DMS79 (cell line): ENCODE measurements at places on chromosomes 11 and 22.

GRCh38 chr22:37377927-37378326 lies 49.4 kb downstream of the ELFN2 start:
- DNase-seq = no peak

DNA sequence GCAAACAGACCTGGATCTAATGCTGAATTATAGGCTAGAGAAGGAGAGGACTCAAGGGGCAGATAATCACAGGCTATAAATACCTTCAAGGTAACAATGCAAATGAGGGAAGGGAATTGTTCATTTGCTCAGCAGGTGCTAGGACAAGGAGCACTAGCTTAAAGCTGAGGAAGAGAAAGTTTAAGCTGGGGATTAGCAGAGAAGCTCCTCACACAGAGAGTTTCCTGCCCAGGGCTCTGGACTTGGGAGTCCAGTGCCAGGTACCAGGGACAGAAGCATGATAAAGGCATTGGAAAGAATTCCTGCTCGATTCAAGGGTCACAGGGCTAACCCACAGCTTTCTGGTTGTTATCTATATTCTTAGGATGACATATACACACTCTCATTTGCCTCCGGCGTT lies 509.9 kb downstream of the NTM start:
- no peak for DNase-seq

DNA sequence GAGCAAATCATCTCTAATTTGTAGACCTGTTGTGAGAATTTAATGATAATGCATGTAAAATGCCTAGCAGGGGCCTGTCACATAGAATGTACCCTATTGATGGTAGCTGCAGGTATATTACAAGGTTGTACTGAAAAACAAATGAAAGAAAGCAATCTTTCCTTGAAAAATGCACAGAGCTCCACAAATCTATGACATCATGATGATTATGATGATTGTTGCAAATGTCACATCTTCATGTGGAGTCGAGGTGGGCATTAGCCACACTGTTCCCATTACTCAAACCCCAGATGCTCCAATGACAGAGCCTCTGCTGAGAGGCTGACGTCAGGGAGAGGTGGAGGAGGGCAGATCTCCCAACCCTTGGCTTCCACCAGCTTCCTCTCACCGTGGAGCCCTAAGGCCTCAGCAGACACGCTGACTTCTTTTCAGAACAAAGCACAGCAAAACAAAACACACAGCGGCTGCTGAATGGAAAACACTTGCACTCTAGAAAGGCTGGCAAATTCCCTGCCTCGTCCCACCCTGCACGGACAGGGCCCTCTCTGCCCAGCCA lies 298.3 kb downstream of the KIRREL3 start:
- no peak for DNase-seq

GRCh38 chr11:100741866-100742625 lies 55.0 kb downstream of the ARHGAP42 start:
- no peak for DNase-seq

DNA sequence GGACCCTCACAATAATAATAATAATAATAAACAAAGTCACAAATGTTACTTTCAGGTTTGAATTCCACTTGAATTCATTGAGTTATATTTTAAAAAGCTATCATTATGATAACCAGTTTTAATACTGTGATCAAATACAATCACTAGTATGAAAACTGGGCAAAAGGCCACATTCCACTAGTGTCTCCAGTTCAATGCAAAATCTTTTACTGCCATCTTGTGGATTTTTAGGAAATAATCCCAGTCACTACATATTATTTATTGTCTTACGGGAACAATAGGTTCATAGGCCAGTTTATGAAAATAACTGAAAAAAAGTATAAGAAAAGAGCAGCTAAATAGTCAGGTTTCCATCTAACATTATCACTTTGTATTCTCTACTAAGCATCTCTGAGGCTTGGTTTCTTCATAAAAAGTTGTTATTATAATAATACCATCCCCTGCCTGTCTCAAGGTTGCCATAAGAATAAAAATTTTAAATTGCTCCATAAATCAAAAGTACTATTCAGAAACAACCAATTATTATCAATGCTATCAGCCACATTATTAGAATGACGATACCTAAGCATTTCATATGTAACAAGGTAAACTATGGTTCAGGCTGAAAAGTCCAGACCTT lies 533.9 kb upstream of the CCDC90B start:
- DNase-seq = peak; percentile 2

GRCh38 chr11:119571311-119571710 lies 148.3 kb upstream of the THY1 start:
- DNase-seq = peak; percentile 93

DNA sequence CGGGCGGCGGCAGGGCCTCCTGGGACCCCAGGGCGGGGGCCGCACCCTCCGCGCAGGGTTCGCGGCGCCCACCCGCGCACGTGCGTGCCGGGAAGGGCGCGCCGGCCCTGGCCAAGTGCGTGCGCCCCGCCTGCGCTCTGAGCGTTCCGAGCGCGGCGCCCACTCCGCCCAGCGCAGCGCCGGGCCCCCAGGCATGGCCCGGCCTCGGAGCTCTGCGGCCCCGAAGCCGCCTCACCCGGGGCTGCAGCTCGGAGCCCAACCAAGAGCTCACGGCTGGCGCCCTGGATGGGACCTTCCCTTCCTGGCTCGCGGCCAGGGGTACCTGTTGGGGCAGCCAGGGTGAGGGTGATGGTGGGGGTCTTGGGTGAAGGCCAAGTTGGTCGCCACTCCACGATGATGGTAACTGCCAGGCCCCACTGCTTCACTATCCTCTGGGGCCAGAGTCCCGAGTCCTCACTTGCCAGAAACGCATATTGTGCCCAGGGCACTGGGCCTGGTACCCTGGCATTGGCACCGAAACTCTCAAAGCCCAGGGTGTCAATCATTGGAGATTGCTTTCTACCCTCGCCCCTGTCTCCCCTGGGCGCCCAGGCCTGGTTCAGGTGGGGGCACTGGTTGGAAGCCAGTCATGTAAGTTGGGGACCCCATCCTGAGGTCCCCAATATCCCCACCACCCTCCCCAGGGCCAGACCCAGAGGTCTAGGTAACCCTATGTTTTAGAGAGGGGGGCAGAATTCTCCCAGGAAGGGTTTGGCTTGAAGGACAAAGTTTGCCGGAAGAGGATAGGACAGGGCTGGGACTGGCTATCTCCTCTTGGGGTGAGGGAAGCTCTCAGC lies 882 bp downstream of the ANO1 start:
- no peak for DNase-seq

GRCh38 chr11:58576887-58577471 lies 1.3 kb upstream of the LPXN start:
- no peak for DNase-seq

- DNase-seq = no peak
Observed at GRCh38 chr11:103959279-103959942, 77.0 kb upstream of the DDI1 start.

DNA sequence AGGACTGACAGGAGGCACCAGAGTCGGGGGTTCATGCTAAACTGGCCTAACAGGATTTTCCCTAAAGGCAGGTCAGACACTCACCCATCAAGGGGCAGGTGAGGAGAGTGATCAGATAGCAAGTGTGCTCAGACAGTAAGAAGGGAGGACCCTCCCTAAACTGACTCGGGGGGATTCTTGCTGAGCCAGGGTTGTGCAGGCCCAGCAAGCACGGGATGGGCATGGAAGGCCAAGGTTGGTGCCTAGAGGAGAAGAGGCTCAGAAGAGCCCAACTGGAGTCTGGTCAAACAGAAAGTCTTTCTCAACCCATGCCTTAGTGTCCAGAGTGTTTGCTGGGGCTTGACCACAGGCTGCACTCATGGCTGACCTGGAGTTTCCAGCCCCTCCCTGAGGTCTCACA lies 6.2 kb upstream of the APOL1 start:
- no peak for DNase-seq

DNA sequence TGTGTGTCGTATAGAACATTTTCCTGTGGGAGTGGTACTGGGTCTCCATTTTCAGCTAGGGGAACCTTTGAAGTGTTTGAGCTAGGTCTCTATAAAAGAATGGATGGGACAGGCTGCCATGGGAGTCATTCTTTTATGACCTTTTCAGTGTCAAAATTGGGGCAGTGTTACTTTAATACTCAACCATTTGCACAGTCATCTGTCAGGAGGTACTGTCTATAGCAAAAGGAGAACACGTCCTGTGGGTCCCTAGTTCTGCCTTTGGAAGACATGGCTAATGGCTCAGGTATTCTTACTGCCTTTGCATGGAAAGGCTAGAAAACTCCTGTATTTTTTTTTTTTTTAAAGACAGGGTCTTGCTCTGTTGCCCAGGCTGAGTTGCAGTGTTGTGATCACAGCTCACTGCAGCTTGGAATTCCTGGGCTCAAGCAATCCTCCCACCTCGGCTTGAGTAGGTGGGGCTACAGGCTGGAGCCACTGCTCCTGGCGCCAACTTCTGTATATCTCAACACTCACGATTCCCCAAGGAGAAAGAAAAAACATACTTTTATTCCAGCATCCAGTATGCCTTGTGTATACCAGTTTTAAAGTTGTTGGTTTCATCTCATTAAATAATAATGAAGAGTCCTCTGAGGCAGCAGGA lies 2.1 kb upstream of the ATF4 start:
- DNase-seq = no peak

GRCh38 chr11:61002598-61002997 lies 31.1 kb downstream of the CD6 start:
- no peak for DNase-seq

GRCh38 chr22:45211848-45212247 lies 28.8 kb downstream of the KIAA0930 start:
- no peak for DNase-seq

GRCh38 chr22:47304191-47304831 lies 541.9 kb downstream of the TBC1D22A start:
- DNase-seq = no peak

DNA sequence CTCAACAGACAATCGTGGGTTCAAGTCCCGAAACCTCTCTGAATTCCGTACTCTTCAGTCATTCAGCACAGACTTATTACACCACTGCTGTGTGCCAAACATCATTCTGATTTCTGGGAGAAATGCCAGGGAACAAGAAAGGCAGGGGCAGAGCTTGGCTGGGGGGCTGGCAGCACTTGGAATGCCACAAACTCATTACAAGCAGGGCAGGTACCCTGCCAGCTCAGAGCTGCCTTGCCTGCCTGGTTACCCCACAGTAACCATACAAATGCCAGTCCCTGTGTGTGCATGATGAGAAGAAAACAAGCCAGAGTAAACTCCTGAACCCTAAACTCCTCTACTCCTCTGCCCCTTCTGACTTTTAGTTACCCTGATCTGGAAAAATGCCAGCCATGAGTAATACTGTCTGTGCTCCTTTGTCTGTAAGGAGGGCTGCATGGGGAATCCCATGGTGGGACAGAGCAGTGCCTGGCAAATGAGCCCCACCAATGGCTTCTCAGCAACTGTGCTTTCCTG lies 6.9 kb upstream of the RAD9A start:
- DNase-seq = no peak

DNA sequence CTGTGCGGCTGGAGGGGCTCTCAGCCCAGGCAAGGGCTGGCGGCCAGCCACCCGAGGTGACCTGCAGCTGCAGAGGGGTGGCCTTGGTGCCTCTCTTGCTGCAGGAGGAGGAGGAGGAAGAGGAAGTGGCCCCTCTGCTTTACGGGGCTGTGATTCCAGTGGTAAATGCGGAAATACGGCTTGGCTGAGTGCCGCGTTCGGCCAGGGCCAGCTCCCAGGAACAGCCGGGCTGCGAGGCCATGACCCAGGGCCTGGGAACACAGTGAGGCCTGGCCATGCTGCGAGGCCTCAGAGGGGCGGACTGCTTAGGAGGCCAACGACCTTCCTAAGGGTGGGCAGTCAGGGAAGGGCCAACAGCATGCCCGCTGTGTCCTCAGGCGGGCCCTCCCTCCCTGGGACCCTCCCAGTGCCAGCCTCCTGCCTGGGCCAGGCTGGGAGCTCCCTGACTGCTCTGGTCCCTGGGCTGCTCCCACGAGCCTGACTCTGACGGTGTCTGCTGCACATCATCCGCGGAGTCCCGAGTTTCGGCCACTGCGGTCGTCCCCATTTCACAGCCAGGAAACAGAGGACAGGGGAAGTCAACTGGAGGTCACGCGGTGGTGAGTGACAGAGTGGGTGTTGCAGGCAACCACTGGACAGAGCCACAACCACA lies 20.8 kb upstream of the PPARA start:
- DNase-seq = no peak
